ENCODE measurements at places on chromosomes 5 and 9.

DNA sequence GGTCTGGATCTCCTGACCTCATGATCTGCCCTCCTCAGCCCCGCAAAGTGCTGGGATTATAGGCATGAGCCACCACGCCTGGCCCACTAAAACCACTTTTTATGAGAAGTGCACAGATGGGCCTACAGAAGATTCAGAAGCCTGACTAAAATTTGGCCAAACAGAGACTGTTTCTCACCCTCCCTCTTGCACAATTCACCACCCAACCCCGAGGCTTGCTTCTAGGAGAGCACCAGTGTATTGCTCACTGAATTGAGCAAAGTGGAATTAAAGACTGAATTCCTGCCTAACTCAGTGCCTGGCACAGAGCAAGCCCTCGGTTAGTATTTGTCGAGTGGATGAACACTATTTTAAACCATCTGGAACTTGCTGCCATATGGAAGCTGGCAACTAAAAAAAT is 3.4 kb upstream of the DCTN4 start:
- DNase-seq: no peak

GRCh38 chr5:74322191-74322590 is 318.3 kb downstream of the ENC1 start:
- DNase-seq: no peak

- DNase-seq: no peak
Observed at GRCh38 chr5:149559706-149560105, 8.5 kb upstream of the CSNK1A1 start.

DNA sequence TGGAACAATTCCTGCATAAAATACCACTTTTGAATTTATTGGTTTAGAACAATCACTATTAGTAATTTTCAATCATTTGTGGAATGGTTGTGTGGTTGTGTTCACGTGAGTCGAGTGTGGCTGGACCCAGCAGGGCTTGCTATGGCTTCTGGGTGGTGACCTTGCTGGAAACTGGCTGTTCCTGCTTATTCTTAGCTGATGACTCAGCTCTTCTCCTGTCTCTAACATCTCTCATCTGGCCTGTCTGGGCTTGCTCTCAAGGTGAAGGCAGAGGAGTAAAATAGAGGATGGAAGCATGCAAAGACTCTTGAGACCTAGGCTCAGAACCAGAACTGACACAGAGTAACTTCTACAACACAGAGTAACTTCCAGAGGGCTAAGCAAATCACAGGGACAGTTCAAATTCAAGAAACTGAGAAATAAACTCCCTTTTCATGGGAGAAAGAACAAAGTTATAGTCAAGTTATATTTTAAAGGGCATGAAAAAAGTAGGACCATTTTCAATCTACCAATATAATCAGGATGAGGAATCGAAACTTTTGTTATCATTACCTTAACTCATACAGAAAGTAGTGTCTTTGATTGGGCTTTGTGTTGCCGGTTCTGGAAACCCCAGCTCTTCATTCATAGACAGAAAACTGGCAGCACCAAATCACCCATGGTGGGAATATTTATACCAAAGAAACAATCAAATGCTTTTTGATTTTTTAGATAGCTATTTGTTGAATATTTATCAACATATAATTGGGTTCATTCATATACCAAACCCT is 665.1 kb downstream of the CDH18 start:
- no peak for DNase-seq

- DNase-seq: no peak
Observed at GRCh38 chr9:114612272-114612923, 1.3 kb downstream of the TMEM268 start.

GRCh38 chr9:23823986-23824829 is 1.8 kb downstream of the ELAVL2 start:
- no peak for DNase-seq

GRCh38 chr5:140551872-140552271 is 4.4 kb downstream of the EIF4EBP3 start:
- DNase-seq: no peak
